AML-193 (cell line): ENCODE measurements at places on chromosomes 12 and 14.

GRCh38 chr14:32426586-32427388 lies 97.7 kb downstream of the AKAP6 start:
- no peak for DNase-seq

DNA sequence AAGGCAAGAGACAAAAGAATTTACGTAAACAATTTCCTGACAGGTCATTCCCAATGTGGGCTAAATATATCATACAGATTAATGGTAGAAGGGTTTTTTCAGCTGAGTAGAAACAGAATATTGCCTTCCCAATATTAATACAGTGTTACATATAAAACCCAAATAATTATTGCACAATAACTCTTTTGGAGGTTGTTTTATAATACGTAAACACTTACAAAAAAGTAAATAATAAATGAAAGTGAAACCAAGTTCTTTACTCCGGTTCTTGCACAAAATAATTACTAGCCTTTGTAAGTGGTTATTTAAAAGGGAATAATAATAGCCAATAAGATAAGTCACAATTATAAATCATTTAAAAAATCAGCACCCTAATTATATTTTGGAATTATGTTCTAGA lies 118.6 kb upstream of the SSTR1 start:
- no peak for DNase-seq

- no peak for DNase-seq
These were observed 256.8 kb upstream of the FLRT2 start for GRCh38 chr14:85273099-85273677.

DNA sequence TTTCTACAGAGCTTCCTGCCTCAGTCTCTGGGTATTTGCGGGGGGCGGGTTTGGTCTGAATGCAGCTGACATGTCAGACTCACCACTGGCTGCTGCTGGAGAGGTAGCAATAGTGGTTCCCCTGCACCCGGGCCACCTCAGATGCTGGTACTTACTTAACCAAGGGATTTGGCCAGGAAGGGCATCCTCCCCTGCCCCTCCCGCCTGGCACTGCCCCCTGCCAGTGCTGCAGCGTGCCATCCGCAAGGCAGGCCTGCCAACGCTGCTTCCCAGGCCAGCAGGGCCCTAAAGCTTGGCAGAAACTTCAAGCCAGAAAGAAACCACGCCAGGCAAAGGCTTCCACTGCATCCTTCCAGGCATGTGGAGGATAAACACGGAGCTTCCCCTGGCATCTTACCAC lies 22.1 kb downstream of the RAB35 start:
- DNase-seq, result no peak

DNA sequence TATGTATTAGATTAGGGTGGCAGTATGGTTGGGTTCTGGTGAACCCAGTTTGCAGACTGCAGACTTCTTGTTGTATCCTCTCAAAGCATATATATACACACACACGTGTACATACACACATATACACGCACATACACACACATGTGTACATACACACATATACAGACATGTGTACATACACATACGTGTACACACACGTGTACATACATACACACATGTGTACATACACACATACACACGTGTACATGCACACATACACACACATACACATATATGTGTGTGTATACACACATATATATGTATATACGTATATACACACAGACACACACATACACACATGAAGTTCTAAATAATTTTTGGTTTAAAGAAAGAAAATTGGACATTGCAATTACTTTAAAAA lies 780.2 kb downstream of the FLRT2 start:
- no peak for DNase-seq

- no peak for DNase-seq
These were observed 17.7 kb upstream of the LRP1-AS start for GRCh38 chr12:57164966-57165625.

- DNase-seq, result no peak
These were observed 129.1 kb downstream of the GPR135 start for GRCh38 chr14:59336098-59336497.
